Activated T-cell treated with anti-CD3 and anti-CD28 coated beads for 48 hours (primary cell): ENCODE measurements at places on chromosomes 2 and 18.

DNA sequence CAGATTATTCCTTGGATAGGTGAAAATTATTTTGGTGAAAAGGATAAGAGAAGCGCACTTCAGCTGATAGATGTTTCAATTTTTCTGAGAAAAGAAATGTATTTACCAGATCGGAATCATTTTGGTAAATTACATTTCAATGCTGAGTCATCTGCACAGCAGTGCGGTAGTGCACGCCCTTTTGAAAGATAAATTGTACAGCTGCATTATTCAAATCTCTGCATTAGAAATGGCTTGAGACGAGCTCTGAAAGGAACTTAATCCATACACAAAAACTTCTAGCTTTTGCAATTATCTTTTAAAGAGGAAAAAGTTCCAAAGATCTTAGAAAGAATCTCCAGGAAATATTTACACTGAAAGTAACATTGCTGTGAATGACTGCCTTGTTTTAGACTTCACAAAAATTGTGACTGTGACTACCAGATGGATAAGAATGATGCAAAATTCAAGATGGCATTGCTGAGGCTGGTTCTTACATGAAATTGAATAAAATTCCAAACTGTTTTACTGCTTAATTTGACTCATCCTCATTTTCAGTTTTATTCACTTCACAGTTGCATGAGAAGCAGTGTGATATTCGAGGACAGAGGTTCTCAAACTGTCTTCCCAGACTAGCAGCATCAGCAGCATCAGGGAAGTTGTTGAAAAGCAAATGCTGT, 161.7 kb downstream of the RND3 start:
- DNase-seq = no peak

- no peak for DNase-seq
These were observed 65.1 kb downstream of the USP40 start for GRCh38 chr2:233501198-233502076.

DNA sequence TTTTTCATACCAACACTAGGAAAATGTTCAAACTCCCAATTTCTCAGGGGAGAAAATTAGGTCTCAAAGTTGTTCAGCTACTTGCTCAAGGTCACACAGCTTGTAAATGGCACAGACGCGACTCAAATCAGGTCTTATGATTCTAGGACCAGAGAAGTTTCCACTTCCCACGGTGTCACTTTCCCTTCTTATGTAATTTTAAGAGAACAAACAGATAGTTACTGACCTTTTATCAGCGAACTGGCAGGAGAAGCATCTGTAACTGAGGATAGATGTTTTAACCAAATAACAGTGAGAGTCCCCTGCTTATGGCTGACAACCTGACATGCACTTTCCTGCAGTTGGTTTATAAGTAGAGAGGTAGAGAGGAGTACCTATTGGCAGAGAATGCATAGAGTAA, 2.1 kb upstream of the KCNJ3 start:
- DNase-seq = no peak

DNA sequence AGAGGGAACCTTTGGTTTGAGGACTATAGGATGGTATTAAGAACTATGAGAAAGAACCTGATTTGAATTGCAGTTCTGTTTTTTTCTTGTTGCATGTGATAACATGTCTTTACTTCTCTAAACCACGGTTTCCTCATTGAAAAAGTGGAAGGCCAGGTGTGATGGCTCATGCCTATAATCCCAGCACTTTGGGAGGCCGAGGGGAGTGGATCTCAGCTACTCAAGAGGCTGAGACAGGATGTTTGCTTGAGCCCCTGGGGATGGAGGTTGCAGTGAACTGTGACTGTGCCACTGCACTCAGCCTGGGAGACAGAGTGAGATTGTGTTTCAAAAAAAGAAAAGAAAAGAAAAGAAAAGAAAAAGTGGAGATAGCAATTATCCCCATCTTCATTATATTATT, 32.3 kb downstream of the SCN9A start:
- DNase-seq = no peak

- DNase-seq = no peak
These were observed 133.7 kb upstream of the HNRNPA3 start for GRCh38 chr2:177078855-177079254.

GRCh38 chr2:100484390-100484789, 14.1 kb downstream of the NMS start:
- DNase-seq = no peak

- no peak for DNase-seq
These were observed 389.9 kb downstream of the TNS1 start for GRCh38 chr2:217612920-217613319.

DNA sequence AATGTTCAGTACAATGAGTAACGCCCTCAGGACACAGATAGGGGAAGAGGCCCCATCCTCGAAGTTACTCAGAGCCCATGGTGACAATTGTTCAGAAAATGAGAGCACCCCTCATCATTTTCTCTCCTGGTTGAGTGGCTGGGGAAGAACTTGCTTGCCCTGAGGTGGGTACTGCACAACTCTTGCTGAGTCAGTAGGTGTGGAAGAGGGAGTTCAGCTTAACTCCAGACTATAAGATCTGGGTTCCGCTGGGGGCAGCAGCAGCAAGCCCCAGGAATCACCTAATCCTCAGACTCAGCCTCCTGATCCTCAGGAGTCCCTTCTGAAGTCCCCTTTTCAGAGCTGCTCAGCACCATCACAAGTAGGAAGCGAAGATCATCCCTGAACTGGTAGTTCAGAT, 123.7 kb downstream of the PIEZO2 start:
- DNase-seq = no peak

DNA sequence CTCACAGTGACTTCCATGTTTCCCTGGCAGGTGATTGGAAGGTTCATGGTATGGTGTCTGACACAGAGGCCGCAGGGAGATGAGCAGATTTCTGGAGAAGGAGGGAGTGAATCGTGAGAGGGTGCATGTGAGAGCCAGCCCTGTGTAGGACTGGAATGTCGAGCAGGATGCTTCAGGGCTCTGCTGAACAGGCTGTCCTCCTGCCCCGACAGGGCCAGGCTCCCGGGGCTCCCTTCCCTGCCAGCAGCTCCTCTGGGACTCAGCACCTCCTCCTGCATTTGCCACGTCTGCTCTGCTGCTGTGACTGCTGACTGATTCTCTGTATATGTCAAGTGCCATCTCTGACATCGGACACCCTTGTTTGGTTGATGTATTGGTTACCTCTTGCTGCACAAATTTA, 38.5 kb upstream of the INHBB start:
- no peak for DNase-seq

GRCh38 chr2:225994748-225995405, 595.4 kb downstream of the NYAP2 start:
- DNase-seq = no peak

DNA sequence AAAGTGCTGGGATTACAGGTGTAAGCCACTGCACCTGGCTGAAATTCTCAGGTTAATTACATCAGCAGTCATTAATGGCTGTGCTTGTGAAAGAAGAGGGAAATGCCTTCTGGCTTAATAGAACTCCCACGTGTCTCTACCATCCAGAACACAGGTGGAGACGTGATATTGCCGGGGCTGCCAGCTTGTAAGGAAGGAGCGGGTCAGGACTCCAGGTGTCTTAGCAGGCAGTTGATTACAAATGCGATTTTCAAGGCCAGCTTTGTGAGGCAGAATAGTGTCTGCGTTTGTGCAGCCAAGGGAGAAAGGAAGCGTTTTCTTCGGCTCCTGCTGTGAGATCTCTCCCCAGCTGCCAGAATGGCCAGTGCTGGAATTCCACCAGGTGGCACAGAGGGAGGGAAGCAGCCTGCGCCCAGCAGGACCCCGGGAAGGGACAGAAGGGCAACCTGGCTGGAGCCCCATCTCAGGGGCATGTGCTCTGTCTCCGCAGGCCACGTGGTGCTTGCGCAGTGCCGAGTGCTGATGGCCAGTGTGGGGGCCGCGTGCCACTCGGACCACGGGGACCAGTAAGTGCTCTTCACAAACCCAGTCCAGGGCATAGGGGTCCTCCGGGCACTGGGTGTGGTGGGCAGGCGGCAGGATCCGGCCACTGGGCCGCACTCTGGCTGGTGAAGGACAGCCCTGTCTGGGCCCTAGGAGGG, 3.7 kb upstream of the ESPNL start:
- no peak for DNase-seq

DNA sequence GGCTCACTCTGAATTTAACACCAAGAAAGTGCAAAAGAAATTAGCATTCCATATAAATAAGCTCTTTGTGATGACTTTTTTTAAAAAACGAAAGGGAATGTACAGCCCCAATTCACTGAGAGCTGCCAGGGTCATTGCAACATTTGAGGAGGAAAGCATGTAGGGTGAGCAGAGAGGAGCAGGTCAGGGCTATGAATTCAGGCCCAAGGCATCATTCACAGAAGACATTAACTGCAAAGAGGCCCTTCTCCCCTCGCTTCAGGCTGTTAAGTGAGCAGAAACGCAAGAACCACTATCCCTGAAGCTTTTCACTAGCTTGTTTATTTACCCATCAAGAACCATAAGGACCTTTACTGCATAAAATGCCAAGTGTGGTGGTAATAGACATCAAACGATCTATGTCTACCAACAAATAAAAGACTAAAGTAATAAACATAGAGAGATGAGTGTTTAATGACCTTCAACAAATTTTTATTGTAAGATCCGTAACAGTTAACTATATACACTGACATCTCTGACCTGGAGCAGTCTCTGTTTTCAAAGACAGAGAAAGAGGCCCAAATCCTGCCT, 333.1 kb upstream of the HNRNPA3 start:
- DNase-seq = no peak

- no peak for DNase-seq
These were observed 158.9 kb downstream of the COL6A3 start for GRCh38 chr2:237254911-237255578.

DNA sequence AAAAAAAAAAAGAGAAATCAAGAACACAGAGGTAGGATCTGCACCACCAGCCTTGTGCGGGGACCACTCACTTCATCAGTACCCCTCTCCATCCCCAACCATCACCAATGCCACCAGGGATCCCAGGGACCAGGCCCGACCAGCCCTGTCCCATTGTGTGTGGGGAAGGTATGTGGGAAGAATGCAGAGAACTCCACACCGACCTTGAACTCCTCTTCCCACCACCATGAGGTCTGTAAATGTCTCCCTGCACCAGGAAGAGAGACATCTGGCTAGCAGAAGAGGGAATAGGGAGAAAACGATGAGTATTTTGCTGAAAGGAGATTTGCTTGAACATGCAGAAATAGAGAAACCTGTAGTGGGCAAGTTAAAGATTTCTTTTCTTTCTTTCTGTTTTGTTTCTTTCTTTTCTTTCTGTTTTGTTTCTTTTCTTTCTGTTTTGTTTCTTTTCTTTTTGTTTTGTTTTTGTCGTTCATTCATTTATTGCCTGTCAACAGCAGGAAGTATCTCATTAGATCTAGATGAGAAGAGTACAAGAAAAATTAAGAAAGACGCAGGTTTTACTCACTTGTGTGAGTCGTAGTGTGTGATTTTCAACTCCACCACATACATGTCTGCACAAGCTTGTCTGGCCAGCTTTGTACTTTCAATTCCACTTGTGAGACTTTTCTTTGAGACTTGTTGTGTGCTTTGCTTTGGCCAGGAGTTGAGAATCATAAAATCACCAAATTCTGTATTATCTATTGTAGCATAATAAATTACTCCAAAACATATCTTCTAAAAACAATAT, 179.8 kb upstream of the HAAO start:
- no peak for DNase-seq

GRCh38 chr2:190984595-190984994, 29.4 kb downstream of the STAT1 start:
- DNase-seq = no peak

- no peak for DNase-seq
These were observed 38.4 kb downstream of the SPC25 start for GRCh38 chr2:168851674-168852320.

DNA sequence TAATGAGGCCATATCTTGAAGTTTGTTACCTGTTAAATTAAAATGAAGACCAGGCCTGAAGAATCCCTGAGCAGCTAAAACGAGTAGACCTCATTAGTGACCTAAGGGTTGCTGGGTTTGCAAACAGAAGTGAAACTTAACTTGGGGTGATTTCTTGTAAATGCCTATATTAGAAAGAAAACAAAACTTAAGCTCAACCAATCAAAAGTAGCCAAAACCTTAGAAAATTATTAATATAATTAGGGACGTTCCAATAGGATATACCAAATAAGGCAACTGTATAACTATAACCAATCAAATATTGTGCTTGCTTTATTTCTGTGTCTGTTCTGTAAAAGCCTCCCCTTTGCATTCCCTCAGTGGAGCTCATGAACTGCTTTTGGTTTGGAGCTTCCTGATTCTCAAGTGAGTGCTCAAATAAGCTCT, 137.9 kb upstream of the VRK2 start:
- no peak for DNase-seq

- no peak for DNase-seq
These were observed 68.7 kb upstream of the MC2R start for GRCh38 chr18:13984080-13984479.

- no peak for DNase-seq
These were observed 41.7 kb upstream of the NCOA1 start for GRCh38 chr2:24449344-24449743.

DNA sequence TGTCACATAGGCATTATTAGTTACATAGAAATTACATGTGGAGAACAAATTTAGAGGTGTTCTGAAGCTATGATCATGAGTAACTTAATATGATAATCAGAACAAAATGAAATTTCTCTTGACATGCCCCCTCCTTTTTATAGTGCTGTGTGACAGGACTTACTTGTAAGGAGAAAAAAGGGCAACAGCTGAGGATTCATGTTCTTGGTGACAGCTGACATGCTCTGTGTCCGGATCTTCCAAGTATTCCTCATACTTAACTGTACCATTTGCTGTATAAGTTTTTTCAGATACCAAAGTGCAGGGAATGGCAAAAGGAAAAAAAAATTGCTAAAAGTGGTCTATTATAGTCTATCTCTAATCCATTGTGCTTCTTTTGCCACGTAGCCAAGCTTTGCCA, 3.5 kb upstream of the MYL1 start:
- no peak for DNase-seq

DNA sequence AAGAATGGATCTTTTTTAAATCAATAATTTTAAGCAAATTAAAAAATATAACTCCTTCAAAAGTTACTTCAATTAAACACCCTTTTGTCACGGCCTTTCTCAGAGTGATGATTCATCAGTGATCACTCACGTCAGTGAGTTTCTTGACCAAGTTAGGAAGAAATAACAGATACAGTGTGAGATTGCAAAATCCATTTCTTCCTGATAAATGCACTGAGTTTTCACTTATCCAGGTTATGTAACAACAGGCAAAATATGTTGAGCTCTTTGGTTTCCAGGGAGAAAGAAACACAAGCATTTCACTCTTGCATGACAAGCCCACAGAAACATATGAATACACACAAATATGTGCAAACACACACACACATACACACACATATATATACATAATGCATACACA, 195.9 kb upstream of the CYRIA start:
- DNase-seq = no peak

DNA sequence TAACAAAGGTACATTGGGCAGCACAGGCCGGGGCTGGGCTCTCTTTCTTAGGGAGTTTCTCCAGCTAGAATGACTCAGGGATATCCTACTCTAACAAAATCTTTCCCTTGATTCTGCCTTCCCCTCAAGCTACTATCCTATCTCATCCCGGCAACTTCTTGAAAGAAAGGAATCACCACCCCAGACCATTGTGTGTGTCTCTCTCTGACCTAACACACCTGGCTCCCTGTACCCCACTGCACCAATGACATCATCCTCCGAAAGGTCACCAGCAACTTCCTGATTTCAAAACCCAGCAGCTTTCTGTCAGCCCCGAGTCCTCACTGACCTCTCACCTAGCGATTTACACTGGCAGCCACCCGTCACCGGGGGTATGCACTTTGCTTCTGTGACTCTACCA, 72.1 kb upstream of the MAP4K4 start:
- DNase-seq = no peak

GRCh38 chr2:180890781-180891180, 89.6 kb upstream of the UBE2E3 start:
- no peak for DNase-seq

GRCh38 chr2:43459446-43460173, 136.2 kb downstream of the THADA start:
- DNase-seq = no peak
